ENCODE measurements at places on chromosomes 7 and 10.

DNA sequence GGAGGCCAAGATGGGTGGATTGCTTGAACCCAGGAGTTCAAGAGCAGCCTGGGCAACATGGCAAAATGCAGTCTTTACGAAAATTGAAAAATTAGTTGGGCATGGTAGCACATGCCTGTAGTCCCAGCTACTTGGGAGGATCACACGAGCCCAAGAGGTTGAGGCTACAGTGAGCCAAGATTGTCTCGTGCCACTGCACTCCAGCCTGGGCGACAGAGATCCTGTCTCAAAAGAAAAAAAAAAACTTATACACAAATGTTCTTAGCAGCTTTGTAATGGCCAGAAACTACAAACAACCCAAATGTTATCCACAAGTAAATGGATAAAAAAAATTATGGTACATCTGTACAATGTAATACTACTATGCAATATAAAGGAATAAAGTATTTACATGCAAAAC, 12.6 kb downstream of the NT5C2 start:
- no peak for DNase-seq

- DNase-seq, result no peak
Measured at GRCh38 chr10:35343739-35344138, 7.4 kb downstream of the CCNY start.

DNA sequence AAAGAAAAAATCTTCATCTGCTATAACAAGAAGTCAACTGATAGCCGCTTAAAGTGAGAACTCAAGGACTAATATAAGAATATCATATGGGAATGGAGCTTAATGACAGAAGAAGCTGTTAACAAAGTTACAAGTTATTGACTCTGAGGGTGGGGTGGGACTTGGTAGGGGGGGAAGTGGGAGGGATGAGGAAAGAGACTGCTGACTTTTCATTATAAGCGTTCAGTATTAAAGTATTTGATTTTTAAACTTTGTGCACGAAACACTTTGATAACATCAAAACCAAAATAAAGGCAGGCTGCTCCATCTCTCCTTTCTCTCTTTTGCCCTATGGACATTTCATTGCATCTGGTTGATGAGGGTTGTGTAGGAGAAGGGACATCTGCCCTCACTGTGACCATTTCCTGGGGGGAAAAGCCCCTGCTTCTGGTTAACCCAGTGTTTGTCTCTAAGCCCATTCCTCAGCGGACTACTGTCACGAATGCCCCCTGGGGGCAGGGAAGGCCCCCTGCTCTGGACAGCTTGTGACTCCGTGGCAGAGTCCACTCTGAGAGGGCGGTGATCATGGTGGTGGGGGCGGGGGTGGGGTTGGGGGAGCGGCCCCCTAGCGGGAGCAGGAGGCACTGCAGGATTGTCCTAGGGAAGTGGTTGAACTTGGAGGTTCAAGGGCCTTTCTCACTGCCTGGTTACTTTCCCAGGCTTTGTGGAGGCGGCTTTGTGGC, 17.4 kb downstream of the SLC13A4 start:
- no peak for DNase-seq

GRCh38 chr7:71208881-71209280, 76.9 kb downstream of the GALNT17 start:
- DNase-seq, result no peak

- DNase-seq, result no peak
Measured at GRCh38 chr7:92682903-92683539, 92.8 kb upstream of the FAM133B start.

DNA sequence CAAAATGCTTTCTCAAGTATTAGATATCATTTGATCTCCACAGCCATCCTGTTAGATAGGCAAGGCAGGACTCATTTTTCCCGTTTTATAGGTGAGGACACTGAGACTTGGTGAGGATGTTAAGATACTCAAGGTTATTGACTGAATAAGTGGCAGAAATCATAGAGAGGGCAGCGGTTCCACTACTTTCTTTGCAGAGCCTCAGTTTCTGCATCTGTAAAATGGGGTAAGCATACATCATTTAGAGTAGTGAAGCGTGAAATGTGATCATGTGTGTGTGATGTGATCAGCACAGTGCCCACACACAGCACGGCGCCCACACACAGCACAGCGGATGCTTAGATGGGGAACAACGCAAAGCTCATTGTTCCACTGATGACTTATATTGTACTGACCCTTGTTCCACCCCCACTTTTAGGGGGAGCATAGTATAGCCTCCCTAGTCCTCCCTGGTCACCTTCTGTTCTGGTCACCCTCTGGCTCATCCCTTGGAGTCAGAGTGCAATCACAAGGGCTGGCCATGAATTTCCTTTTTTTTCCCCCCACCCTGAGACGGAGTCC, 10.5 kb downstream of the UBTD1 start:
- no peak for DNase-seq

DNA sequence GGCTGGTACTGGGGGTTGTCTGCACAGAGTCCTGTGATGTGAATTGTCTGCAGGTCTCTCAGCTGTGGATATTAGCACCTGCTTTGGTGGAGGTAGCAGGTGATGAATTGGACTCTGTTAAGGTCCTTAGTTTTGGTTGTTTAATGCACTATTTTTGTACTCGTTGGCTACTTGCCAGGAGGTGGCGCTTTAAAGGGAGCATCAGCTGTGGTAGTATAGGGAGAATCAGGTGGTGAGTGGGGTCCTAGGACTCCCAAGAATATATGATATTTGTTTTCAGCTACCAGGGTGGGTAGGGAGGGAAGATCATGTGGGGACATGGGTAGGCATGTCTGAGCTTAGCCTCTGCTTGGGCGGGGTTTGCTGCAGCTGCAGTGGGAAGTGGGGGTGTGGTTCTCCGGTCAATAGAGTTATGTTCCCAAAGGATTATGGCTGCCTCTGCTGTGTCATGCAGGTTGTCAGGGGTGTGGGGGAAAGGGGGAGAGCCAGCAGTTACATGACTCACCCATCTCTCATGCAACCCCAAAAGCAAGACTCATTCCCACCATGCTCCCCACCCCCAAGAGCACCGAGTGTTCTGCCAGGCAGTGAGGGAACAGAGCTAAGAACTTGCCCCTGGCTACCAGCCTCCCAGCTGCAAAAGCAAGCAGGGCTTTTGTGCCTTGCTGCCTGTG, 53.7 kb upstream of the ZNF273 start:
- DNase-seq, result no peak

- DNase-seq, result no peak
Measured at GRCh38 chr10:94607111-94607510, 61.5 kb downstream of the HELLS start.

GRCh38 chr7:49778731-49779270, 5.4 kb downstream of the VWC2 start:
- no peak for DNase-seq

DNA sequence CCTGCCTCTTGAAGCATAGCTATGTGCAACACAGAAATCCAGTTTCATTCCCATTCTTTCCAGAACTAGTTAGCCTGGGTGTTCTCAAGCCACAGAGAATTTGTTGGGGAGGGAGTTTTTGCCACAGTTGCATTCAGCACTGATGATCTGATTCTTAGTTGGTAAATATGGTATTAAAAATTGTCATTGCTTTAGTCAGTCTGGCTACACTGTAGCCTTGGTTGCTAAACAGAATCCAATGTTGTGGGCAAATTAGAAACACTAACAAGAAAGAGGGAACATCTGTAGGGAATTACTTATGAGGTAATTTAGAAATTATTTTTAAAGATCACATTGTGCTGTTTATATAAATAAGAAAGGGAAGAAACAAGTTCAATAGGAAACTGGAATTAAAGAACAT, 57.0 kb upstream of the CC2D2B start:
- DNase-seq, result no peak

- DNase-seq, result no peak
Measured at GRCh38 chr7:2821161-2821841, 22.8 kb downstream of the GNA12 start.

DNA sequence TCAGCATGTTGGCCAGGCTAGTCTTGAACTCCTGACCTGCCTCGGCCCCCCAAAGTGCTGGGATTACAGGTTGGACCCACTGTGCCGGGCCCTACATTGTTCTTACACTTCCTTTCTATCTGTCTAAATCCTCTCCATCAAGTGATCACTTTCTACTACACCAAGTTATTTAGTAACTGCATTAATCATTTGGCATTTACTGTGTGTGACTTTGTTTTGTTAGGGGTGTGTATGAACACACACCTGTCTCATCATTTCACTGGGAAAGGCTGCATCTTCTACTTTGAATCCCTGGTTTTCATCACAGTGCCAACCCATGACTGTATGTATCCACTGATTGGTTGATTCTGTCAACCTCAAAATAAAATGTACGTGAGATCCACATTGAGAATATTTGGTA, 23.0 kb upstream of the CCDC71L start:
- DNase-seq, result no peak

- DNase-seq, result no peak
Measured at GRCh38 chr7:70744492-70744891, 387.5 kb upstream of the GALNT17 start.

DNA sequence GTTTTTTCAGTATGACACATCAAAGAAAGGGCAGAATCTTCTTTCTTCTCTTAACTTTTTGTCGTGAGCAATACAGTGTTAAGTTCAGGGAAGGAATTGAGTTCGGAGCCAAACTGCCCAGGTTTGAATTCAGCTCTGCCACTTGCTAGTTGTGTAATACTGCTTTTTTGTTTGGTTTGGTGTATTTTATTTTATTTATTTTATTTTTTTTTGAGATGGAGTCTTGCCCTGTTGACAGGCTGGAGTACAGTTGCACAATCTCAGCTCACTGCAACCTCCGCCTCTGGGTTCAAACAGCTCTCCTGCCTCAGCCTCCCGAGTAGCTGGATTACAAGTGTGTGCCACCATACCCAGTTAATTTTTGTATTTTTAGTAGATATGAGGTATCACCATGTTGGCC, 539.8 kb upstream of the GALNT17 start:
- no peak for DNase-seq

- DNase-seq, result no peak
Measured at GRCh38 chr10:69279110-69279509, 814 bp downstream of the HK1 start.

- no peak for DNase-seq
Measured at GRCh38 chr7:109616551-109617069, 1046.9 kb downstream of the DNAJB9 start.

- DNase-seq, result no peak
Measured at GRCh38 chr10:132332433-132332754, 401 bp downstream of the LRRC27 start.

DNA sequence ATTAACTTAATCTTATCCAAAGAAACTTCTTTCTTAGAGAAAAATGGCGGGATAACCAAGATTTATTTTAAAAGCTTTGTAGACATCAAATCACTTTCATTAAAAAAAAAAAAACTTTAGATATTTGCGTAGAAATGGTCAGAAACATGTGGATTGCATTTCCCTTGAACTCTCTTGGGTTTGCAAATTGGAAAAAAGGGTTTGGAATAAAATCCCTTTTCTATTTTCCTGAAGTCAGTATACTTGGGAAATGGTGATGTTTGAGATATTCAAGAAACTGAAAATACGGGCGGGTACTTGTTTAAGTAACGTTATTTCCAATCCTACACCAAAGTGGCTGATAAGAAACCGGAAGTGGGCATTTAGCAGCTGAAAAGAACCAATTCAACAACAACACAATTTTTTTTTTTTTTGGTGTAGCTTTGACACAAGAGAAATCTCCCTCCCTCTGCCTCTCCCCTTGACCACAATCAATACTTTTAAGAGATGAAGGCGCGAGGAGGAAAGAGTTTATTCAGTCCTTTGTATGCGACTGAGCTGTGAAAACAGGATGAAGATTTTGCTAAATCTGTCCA, 13.7 kb upstream of the GFRA1 start:
- no peak for DNase-seq

GRCh38 chr7:132225216-132226030, 350.8 kb downstream of the PLXNA4 start:
- no peak for DNase-seq

DNA sequence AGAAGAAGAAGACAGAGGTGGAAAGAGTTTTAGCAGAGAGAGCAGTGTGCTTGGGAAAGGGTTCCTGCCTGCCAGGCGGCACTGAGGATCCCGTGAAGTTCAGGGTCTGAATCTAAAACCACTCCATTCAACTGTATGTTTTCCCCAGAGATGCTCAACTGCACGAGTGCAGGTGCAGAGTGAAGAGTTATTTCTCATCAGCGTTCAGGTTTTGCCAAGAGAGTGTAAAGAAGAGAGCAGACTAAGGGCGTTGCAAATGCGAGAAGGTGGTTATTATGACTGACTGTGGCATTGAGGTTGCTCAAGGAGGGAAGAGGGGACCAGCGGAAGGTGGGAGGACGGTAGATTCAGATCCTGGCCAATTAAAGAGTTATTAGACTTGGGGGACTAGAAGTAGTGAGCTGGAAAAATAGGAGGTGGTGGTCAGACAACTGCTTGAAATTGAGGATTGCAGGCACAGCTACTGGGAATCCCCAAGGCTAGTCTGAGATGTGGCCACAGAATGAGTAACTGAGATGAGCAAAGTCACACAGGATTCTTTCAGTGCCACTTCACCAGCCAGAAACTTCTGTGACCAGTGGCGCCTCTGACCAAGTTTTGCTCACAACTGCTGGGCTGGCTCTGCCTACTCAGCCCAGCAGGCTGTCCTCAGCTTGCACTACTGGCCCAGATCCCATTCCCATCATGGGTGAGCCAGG, 29.1 kb downstream of the STRA8 start:
- no peak for DNase-seq

DNA sequence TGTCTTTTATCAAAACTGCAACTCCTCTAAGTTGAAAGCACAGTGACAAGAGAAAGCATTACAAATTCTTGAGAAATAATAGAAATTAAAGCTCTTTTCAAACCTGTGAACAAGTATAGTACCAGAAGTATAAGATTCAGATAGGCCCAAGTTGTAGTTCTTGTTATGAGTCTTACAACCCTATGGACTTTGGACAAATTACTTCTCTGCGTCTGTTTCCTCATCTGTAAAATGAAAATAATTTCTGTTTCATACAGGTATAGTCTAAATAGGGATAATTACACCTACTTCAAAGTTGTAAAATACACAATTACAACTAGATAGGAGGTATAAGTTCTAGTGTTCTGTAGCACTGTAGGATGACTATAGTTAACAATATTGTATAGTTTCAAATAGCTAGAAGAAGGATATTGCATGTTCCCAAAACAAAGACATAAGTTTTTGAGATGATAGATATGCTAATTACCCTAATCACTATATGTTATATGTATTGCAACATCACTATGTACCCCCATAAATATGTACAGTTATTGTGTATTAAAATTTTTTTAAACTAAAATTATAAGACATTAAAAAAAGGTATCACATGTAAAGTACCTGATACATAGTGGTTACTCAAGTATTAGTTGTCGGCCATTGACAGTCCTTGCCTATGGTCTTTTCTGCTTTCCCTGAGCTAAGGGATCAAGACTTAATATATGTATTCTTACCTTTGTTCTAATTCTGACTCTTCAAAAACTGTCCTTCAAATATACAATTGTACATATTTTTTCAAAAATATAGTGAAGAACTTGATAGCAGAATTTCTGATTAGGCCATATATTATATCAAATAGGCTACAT, 1.8 kb upstream of the WASL start:
- DNase-seq, result no peak

- DNase-seq, result no peak
Measured at GRCh38 chr7:82129091-82129490, 314.5 kb downstream of the CACNA2D1 start.

GRCh38 chr10:95260397-95260881, 30.4 kb downstream of the PDLIM1 start:
- DNase-seq, result no peak
